ENCODE measurements at places on chromosomes 2 and 18.
A peak's percentile ranks its signal among the peaks of the same experiment; 100 is the strongest.

GRCh38 chr2:113675875-113676274 lies 48.8 kb downstream of the RABL2A start:
- DNase-seq = no peak

DNA sequence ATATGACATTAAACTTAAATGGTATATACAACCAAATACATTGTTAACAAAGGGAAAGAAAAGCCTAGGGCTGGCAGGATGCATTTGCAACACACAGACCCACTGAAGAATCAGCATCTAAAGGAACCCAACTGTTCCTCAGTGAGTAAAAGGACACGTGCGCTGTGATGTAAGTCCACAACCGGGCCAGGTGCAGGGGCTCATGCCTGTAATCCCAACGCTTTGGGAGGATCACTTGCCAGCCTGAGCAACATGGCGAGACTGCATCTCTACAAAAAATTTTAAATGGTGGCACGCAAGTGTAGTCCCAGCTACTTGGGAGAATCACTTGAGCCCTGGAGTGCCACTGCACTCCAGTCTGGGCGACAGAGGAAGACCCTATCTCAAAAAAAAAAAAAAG lies 3.9 kb downstream of the DTNB start:
- no peak for DNase-seq

DNA sequence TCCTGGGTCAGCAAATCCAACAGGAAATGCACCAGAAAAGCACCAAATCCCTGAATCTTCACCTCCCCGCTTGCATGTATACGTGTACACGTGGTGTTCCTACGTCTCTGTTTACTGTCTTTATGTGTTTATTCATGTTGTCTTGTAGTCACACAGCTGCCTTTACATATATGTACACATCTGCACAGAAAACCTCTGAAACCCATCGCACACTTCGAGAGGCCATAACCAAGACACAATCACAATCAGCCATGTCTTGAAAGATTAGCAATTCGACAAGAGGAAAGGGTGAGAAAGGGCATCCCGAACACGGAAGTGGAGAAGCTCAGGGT lies 98.1 kb downstream of the PLB1 start:
- DNase-seq = no peak

DNA sequence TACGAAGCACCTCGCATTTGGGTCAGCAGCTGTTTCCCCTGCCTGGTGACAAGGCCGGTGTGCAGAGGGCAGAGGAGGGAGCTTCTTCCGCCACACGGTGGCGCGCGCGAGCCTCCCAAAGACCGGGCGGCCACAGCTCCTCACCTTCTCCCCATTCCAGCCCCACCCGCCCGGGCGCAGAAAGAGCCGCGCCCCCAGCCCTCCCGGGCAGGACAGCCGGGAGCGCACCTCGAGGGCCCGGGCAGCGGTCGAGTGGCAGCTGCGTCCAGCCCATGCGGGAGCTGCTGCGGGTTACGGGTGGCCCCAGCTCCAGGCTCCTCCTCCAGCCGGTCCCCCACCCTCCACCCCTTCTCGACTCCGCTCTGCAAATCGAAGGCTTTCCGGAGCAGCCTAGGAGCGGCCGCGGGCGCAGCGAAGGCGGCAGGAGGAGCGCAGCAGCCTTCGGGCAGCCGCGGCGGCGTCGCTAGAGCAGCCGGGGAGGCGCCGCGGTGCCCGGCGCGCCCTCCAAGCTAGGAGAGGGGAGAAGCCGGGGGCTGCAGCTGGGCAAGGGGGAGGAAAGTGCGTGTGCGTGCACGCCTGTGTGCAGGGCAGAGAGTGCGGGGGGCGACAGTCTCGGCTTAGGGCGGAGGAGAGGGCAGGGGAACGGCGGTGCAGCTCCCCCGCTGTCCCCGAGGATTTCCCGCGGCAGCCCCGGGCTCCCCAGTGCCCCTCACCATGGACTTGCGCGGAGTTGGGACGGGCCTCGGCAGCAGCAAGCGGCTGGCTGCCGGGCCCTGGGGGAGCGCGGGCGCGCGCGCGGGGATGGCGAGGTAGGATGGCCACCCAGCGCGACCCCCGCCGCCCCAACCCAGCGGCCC lies at the start of gene CCDC85A:
Gene CCDC85A (plus strand): TSS at position 348 of the 857 bp plus-strand sequence. CDS start 635 bp downstream, outside the sequence.
- DNase-seq = peak; percentile 81

- no peak for DNase-seq
These were observed 26.3 kb downstream of the CTLA4 start for GRCh38 chr2:203893840-203894239.

DNA sequence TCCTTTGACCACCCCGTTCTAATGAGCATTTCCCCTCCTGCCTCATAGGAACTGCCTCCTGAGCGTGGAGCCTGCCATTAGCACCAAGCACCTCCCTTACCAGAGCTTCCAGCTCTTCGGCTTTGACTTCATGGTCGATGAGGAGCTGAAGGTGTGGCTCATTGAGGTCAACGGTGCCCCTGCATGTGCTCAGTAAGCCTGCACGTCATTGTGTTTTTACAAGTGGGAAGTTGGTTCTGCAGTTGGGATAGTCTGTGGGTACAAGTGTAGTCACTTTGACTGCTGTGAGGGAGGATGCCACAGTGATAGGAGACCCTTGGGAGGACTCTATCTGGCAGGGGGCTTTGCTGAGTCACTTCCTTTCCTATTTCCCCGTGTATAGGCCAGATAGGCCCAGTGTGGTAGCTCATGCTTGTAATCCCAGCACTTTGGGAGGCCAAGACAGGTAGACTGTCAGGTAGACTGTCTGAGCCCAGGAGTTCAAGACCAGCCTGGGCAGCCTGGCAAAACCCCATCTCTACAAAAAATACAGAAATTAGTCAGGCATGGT lies 22.0 kb upstream of the POLR1B start:
- no peak for DNase-seq

- DNase-seq = no peak
These were observed 293.9 kb upstream of the DCC start for GRCh38 chr18:52045946-52046675.

- DNase-seq = no peak
These were observed 275.5 kb downstream of the MBD2 start for GRCh38 chr18:53948991-53949390.

- DNase-seq = no peak
These were observed 84.4 kb downstream of the DGKD start for GRCh38 chr2:233438573-233439147.

DNA sequence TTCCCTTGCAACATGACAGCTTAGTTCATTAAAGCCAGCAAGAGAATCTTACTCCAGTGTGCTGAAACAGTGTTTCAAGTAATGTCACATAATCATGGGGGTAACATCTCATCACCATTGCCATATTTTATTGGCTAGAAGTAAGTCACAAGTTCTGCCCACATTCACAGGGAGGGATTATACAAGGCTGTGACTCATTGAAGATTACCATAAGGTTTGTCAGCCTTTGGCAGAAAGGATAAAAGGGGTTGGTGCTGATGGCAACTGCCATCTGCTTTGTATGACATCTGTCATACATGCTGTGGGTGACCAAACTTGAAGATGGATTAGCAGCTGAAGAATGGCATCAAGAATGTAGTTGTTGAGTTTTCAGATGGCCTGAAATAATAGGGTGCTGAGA lies 61.2 kb downstream of the KCNE4 start:
- no peak for DNase-seq

DNA sequence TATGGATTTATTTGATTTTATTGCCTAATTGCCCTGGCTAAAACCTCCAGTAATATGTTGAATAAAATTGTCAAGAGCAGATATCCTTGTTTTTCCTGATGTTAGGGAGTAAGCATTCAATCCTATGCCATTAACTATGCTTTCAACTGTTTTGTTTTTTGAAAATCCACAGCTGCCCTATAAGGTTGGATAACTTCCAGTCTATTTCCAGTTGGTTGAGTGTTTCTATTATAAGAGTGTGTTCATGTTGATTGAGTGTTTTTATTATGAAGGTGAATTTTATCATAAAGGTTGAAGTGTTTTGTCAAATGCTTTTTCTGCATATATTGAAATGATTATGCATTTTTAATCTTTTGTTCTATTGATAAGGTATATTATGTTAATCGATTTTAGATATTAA lies 149.9 kb upstream of the SCN7A start:
- no peak for DNase-seq

DNA sequence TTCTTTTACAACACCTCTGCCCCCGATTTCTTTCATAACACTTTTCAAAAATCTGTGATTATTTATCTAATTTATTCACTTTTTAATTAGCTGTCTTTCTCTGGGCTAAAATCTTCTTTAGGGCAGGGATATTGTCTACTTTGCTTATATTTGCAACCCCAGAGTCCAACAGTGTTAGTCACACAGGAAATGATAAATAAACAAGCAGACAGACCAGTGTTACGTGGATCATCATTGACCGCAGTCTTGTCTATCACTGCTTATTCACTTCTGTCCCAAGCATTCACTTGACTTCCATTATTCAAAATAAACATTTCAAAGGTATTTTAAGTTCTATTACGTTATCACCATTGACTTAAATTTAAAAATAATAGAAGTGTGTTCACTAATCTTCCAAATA lies 237.6 kb upstream of the UBE2E3 start:
- no peak for DNase-seq

- DNase-seq = no peak
These were observed 731.4 kb upstream of the CHAC2 start for GRCh38 chr2:53036196-53036595.

GRCh38 chr18:33404244-33404873 lies 36.2 kb downstream of the CCDC178 start:
- DNase-seq = no peak

- no peak for DNase-seq
These were observed 44.6 kb upstream of the SERPINE2 start for GRCh38 chr2:224083638-224084037.

DNA sequence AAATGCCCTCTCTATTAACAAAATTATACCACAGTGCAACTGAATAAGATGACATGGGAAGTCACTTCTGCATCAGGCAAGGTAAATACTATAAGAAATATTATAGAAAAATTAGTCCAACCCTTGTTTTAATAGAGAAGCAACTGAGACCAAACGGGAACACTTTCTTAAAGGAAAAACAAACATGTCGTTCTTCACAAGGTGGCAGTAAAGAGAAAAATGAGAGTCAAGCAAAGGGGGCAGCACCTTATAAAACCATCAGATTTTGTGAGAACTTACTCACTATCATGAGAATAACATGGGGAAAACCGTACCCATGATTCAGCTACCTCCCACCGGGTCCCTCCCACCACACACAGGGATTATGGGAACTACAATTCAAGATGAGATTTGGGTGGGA lies 481.7 kb upstream of the CRIM1 start:
- no peak for DNase-seq

- no peak for DNase-seq
These were observed 48.2 kb downstream of the G6PC2 start for GRCh38 chr2:168949324-168949723.

GRCh38 chr2:24850944-24851343 lies 57.7 kb downstream of the CENPO start:
- DNase-seq = no peak

- no peak for DNase-seq
These were observed 1.1 kb upstream of the NAPG start for GRCh38 chr18:10524507-10525370.

- no peak for DNase-seq
These were observed 211.9 kb downstream of the HRH4 start for GRCh38 chr18:24672165-24672941.

- no peak for DNase-seq
These were observed 404.8 kb upstream of the ACVR2A start for GRCh38 chr2:147439986-147440385.

DNA sequence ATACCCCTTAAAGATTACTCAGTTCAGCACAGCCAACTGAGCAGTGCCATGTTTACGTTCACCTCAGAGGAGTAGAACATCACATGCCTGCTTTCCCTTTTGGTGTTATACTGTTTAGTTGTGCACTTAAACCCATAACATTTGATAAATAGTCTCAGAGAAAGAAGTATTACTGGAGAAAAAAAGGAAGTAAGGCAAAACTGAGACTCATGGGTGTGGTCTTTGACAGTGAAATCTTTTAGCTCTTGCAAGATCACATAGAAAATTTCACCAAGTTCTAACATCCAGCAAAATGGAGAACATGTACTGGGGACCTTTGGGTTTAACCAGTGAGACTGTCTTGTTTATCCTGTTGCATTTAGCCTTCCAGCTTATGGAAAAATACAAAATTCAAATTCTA lies 5.6 kb downstream of the TANK start:
- DNase-seq = no peak

DNA sequence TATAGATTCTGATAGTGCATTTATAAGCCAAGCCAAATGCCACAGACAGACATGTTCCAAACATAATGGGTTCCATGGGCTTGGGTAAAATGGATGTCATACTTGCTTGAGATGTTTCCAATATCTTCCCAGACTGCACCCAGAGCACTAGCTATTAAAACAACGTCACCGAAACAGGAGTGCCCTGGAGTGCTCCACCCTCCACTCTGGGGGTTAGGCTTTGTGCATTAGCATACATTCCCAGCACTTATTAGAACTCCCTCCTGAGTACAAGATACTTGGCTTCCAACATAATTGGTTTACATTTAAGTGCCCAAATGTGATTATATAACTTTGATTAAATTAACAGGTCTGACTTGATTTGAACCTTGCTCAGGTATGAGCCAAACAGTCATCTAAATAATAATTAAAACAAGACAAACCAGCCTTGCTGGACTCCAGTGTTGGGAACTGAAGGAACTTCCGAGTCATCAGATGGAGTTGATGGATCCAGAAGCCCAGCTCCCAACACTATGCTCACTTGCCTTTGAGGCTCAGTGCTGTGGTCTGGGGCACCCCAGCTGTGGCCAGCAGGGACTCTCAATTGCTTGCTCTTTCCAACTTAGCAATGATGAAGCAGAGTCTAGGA lies 60.5 kb upstream of the LGALSL start:
- DNase-seq = no peak

GRCh38 chr18:60235164-60235563 lies 137.4 kb downstream of the MC4R start:
- DNase-seq = no peak

GRCh38 chr18:53152476-53152875 lies 812.5 kb downstream of the DCC start:
- DNase-seq = no peak

GRCh38 chr2:226304308-226304707 lies 495.3 kb downstream of the IRS1 start:
- DNase-seq = no peak

GRCh38 chr2:207516206-207516605 lies 13.6 kb upstream of the CREB1 start:
- no peak for DNase-seq

GRCh38 chr2:100623033-100623715 lies 60.4 kb downstream of the PDCL3 start:
- DNase-seq = no peak

GRCh38 chr2:236882930-236883329 lies 202.8 kb upstream of the COPS8 start:
- DNase-seq = no peak

DNA sequence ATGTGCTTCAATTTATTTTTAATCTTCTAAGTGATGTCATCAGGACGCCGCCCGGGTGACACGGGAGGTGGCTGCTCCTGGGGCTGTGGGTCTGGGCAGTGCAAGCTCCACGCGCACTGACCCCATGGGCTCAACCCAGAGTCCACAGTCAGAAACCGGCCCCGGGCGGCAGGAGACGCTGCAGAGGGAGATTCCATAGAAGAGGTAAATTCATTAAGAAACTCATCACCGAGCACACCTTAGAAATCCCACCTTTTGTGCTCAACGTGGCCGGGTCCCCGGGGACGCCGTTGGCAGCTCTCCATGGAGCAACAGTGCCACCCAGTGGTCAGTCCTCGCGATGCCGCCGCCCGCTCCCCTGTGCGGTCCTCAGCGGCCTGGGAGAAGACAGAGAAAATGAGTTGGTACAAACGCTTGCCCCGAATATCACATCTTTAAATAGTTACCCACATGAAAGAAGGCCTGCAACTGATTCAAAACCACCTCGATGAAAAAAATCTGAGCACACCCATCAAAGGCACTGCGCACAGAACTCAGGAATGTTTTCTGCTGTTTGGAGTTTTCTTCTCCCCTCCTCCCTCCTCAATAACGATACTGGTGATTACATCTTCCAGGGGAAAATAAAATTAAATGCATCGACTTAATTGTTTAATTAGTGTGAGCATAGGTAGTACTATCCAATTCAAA lies 92.6 kb downstream of the CMPK2 start:
- DNase-seq = peak; percentile 84
